ENCODE measurements at places on chromosomes 1 and 21.

GRCh38 chr1:198651650-198652400, 13.0 kb downstream of the PTPRC start:
- DNase-seq: no peak

GRCh38 chr1:13753636-13754402, 53.8 kb downstream of the PRDM2 start:
- DNase-seq: no peak

DNA sequence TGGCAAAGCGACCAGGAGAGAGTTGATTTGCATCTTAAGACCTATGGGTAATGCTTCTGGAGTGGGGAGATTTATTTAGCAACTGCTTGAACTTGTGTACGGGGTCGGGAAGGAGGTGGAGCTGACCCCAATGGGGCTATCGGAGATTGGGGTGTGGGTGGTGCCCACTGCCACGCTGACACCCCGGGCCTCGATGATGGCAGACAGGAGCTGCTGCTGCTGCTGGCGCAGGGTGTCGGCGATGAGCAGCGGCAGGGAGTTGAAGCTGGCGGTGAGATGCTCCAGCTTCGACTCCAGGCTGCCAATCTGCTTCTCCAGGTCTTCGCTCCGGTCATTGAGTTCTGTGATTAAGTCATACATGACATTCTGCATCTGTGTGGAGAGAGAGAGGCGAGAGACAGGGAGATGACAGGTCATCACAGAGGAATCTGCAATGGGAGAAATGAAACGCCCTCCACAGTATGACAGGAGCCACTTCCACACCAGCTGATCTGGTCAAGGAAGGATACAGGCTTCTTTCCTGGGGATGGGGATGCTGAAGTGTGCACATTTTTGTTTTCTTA, 100.0 kb upstream of the ADAR start:
- no peak for DNase-seq

DNA sequence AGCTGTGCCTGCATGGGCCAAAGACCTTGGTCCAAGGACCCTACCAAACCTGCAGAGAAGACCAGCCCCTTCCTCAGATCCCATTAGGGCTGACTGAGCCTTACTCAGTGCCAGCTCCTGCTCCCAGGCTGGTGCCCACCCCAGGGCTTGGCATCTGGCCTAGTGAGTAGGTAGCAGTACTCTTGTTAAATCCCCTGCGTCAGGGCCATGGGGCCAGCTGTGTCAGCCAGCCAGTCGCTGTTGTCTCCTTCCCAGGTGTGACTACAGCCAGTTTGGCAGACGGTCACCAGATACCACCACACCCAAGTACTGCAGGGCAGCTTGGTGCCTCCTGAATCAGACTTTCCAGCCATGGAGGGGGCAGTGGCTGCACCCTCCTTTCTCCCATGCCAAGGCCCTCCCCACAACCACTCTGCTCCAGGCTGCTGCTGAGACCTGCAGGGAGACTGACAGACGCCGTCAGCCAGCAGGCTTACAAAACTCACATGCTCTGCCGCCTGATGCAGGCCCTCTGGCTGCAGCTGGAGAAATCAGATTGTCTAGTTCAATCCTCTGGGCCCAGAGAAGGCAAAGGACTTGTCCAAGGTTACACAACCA, 3.0 kb downstream of the TENT5B start:
- no peak for DNase-seq

DNA sequence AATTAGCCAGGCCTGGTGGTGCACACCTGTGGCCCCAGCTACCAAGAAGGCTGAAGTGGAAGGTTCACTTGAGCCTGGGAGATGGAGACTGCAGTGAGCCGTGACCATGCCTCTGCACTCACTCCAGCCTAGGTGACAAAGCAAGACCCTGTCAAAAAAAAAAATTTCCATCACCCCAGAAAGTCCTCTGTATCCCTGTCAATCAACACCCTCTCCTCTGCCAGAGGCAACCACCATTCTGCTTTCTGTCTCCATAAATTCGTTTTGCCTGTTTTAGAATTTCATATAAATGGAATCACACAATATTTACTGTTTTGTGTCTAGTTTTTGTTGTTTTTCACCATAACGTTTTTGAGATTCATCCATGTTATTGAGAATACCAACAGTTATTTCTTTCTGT, 141.6 kb upstream of the SLC45A1 start:
- no peak for DNase-seq

DNA sequence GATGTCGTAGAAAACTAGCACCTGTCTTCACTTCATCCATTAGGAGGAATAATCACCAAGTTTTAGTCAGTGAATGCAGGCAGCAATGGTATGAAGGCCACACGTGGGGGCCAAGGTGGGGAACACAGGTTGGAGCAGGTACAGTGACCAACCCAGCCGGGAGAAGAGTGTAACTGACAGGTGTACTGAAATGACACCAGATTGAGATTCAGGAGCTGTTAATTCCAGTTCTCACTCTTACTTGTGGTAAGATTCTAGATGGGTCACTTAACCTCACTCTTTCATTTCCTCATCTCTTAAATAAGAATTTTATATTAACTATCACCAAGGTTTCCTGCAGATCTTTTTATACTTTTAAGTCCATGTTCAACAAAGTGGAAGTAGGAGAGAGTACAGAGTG, 206.2 kb upstream of the PTBP2 start:
- DNase-seq: no peak

DNA sequence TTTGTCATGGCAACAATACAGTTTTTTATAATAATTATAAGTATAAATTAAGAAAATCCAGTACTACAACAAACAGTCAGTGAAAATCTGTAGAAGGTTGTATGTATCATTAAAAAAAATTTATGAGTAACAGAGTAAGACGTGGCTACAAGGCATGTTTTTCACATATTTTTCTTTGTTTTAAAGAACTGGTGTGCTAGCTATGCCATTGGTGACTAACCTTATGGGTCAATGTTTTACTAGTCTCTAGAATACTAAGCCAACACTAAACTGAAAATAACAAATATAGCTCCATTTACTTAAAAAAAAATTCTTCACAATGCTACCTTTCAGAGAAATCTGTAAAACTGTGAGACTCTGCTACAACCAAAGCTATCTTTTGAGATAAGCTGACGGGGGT, 261.5 kb downstream of the ADGRL2 start:
- no peak for DNase-seq

GRCh38 chr1:170959385-170959784, 24.1 kb downstream of the MROH9 start:
- DNase-seq: no peak

GRCh38 chr1:65229754-65230339, 79.5 kb upstream of the DNAJC6 start:
- no peak for DNase-seq

- DNase-seq: peak; percentile 59
Measured at GRCh38 chr1:192476802-192477298, 98.7 kb upstream of the RGS1 start.

GRCh38 chr1:168054117-168054516, 82.6 kb downstream of the GPR161 start:
- no peak for DNase-seq

GRCh38 chr1:202073206-202073605, 49.5 kb upstream of the GPR37L1 start:
- no peak for DNase-seq

DNA sequence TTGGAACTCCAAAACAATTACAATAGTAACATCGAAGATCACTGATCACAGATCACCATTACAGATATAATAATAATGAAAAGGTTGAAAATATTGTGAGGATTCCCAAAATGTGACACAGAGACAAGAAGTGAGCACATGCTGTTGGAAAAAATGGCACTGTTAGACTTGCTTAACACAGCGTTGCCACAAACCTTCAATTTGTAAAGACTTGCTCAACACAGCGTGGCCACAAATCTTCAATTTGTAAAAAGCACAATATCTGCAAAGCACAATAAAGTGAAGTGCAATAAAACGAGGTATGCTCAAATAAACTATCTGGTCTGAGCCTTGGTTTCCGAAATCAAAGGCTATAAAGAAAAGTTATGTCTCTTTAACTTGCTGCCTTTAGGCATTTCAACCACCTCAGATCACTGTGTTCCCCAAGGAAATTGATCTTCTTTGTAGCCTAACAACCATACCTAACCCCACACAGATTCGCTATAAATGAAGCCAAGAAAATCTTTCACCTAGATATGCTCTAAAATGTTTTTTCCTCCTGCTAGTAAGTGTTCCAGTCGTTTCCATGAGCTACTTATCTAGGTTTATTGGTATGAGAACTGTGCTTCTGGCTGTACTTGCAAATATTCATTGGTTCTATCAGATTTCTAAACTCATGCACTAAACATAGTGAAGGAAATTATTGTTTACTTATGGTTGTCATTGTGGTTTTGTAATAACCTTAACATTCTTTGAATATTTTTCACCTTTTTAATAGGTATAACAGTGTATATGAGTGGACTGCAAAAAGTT, 13.1 kb upstream of the LPGAT1 start:
- DNase-seq: no peak

- peak; percentile 78 for DNase-seq
Measured at GRCh38 chr1:96492236-96492635, 229.3 kb upstream of the PTBP2 start.

DNA sequence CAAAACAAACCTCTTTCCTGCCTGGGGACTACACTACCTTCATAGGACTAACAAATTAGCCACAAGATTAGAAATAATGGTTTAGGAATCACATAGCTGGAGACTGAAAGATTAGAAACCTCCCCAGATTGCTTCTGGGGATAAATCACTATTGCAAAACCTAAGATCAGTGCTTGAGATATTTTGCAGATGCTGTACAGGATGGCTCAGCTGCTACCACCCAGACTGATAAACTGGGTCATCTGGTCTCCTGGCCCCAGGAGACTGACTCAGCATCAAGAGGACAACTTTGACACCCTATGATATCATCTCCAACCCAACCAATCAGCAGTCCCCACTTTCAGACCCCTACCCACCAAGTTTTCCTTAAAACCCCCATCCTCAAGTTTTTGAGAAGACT, 137.0 kb downstream of the LRRC53 start:
- DNase-seq: no peak

Measured in NCI-H2029 (cell line).